ENCODE measurements at places on chromosomes 1 and 21.

DNA sequence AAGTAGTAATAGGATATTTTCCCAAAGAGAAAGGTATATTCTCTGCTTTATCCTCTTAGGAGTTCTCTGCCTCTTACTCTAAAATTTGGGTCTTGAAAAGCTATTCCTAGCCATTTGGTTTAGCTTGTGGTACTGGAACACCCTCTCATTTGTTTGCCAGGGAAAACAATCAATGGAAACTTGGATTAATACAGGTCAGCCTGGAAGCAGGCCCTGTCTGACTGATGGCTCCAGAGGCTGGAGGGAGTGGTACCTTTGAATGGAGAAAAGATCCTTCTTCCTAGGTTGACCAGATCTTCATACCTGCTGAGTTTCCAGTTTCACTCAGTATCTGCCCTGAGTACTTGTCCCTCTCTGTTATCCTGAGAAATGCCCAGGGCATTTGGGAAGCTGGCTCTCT lies 31.7 kb upstream of the IKBKE start:
- DNase-seq = no peak

DNA sequence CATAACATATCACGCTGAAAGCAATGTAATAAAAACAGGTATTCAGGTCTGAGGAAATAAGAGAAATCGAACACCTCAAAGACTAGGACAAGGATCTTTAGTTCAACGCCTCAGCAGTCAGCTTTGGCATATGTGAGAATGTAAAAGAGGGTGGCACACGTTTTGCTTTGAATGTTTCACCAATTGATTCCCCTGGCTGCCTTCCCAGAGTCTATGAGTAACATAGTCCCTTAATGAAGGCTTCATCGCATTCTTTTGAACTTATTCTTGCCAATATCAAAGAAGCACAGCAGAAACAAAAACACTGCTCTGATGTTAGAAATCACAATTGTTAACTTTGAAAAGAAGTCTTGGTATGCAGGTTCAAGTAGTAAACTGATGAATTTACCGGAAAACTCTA lies 764.8 kb downstream of the ADGRL2 start:
- DNase-seq = no peak

- DNase-seq = no peak
These were observed 15.6 kb downstream of the WNT4 start for GRCh38 chr1:22127248-22127647.

- DNase-seq = no peak
These were observed 31.7 kb upstream of the DNAH14 start for GRCh38 chr1:224897529-224898327.

DNA sequence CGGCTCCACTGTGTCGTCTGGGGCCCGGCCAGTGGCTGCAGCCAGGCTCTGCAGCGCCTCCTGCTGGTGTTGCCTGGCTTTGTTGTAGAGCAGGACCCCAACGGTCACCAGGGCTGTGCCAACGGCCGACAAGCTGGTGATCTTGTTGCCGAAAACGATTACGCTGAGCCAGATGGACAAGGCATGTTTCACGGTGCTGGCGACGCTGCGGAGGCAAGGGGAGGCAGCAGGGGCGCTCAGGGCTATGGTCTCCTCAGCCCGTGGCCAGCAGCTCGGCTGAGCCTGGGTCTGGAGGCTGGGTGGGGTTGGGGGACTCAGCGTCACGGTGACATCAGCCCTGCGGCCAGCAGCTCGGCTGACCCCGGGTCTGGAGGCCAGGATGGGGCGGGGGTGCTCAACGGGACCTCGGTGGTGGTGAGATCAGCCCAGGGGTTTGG lies 7.0 kb upstream of the CDK11B start:
- no peak for DNase-seq

- DNase-seq = no peak
These were observed 75.5 kb downstream of the ADAMTS1 start for GRCh38 chr21:26769613-26770188.

- no peak for DNase-seq
These were observed 50.4 kb downstream of the GLIS1 start for GRCh38 chr1:53688381-53689102.

DNA sequence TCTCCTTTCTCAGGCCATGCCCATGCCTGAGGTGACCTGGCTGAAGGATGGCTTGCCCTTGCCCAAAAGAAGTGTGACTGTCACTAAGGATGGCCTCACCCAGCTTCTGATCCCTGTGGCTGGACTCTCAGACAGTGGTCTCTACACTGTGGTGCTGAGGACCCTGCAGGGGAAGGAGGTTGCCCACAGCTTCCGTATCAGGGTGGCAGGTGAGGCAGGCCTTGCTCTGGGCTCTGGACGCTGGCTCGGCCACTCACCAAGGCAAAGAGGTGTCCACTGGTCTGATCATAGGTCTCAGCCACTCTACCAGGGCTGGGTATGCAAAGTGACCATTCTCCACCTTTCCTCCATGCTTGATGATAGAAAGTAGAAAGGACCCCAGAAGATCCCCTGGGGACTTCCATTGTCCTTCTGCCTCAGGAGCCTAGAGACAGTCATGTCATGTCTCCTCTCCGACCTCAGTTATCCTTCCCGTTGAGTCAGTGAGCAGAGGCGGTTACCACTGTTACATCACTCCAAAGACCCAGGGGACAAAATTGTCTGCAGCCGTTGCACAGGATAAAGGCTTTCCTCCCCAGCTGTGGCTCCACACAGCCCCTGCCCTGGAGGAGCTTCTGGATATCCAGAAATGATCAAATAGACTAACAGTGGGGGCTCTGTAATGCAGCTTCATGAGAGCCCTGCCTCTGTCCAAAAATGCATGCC lies 34.2 kb downstream of the IGFN1 start:
- no peak for DNase-seq

- no peak for DNase-seq
These were observed 1.5 kb downstream of the LDLRAD2 start for GRCh38 chr1:21813542-21813941.

GRCh38 chr1:109207467-109208103 lies 6.1 kb upstream of the SARS1 start:
- DNase-seq = no peak

GRCh38 chr21:34558166-34558565 lies 46.2 kb upstream of the KCNE1 start:
- no peak for DNase-seq

DNA sequence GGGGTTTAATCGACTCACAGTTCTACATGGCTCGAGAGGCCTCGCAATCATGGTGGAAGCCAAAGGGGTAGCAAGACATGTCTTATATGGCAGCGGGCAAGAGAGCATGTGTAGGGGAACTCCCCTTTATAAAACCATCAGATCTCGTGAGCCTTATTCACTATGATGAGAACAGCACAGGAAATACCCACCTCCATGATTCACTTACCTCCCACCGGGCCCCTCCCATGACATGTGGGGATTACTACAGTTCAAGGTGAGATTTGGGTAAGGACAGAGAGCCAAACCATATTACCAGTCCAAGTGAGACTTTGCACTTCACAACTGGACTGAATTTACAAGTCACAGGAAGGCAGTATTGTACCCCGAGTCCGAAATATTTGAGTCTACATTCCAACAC lies 73.9 kb upstream of the ANGPTL1 start:
- no peak for DNase-seq

GRCh38 chr1:5754817-5755551 lies 237.2 kb downstream of the NPHP4 start:
- DNase-seq = no peak

GRCh38 chr1:214271174-214271858 lies 9.6 kb upstream of the SMYD2 start:
- DNase-seq = no peak

DNA sequence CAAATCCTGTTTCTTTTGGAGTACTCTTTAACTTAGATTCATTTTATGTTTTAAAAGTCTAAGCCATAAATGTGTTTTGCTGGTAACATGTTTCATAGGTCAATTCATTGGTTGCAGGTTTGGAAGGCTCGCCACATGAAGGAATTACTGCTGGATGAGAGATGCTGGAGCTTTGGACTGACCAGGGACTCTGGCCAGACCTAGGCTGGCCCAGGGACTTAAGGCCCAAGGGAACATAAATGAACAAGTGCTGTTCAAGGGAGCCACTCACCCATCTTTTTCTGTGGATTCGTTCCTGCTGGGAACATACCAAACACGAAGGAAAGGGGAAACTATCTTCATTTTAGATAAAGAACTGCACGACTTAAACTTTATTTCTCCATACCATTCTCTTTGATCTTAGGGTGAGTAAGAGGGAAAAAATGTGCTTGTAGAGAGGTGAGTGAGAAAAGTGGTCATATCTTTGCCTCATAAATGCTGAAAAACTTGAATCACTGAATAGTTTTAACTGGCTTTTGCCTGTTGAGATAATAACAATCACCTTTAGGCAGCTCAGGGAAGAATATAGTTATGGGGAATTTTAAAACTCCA lies 15.3 kb upstream of the SHCBP1L start:
- DNase-seq = no peak

GRCh38 chr1:239952348-239953308 lies 139.1 kb upstream of the FMN2 start:
- DNase-seq = peak; percentile 6

DNA sequence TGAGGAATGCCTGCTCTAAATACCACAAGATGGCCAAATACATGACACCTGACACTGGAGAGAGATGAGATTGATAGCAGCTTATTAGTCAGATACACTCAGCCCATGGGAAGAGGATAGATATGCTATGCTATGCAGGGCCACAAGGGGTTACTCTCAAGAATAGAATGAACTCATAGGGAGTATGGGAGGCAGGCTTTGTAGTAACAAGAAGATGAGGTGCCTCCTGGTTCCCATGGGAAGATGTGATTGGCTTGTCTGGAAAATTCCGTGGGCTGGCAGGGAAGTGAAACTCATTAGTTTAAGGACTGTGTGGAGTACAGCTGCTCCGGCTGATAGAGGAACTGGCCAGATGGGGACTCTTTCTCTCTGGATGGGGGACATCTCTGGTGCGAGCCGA lies 16.5 kb downstream of the CCDC30 start:
- no peak for DNase-seq
